Fibroblast of lung (primary cell): ENCODE measurements at places on chromosomes 6 and 20. TPM values are rescaled to one million over a fixed set of nuclear protein-coding genes. Genes with fewer than 3 reads are reported as not detected.

KHDC1L gene
- total RNA-seq, result not detected in 2 replicates

GSTA2 gene
- not detected in 2 replicates for total RNA-seq

NKX2-4 gene
- total RNA-seq, result not detected in 2 replicates

TGM3 gene
- total RNA-seq, result under 0.01 TPM in 1 of 2 replicates, not detected in the other

RBPJL gene
- total RNA-seq, result not detected in 2 replicates

MAK gene
- total RNA-seq, result not detected in 2 replicates

TAAR8 gene
- not detected in 2 replicates for total RNA-seq

TRAPPC3L gene
- total RNA-seq, result under 0.01 TPM in 2 replicates

RPP40 gene
- total RNA-seq, result 12.1 and 27.6 TPM in 2 replicates

ACTL10 gene
- 1.8 and 2.0 TPM in 2 replicates for total RNA-seq

DLL1 gene
- total RNA-seq, result 5.6 and 12.4 TPM in 2 replicates

COL12A1 gene
- total RNA-seq, result 580 and 1,023 TPM in 2 replicates

B3GAT2 gene
- not detected in 2 replicates for total RNA-seq

TREML2 gene
- not detected in 2 replicates for total RNA-seq

GTSF1L gene
- not detected in 2 replicates for total RNA-seq

ZSCAN23 gene
- 4.9 and 5.1 TPM in 2 replicates for total RNA-seq

HRH3 gene
- not detected in 2 replicates for total RNA-seq

TMEM217 gene
- 4.0 and 4.9 TPM in 2 replicates for total RNA-seq

ARMC2 gene
- 1.8 and 4.0 TPM in 2 replicates for total RNA-seq

RAB23 gene
- total RNA-seq, result 50.8 and 68.0 TPM in 2 replicates

SDCBP2 gene
- total RNA-seq, result 1.8 and 2.1 TPM in 2 replicates

DDR1 gene
- total RNA-seq, result 16.7 and 17.5 TPM in 2 replicates

YTHDF1 gene
- total RNA-seq, result 12.8 and 16.3 TPM in 2 replicates

MUCL3 gene
- not detected in 2 replicates for total RNA-seq

COL9A3 gene
- 0.17 and 1.3 TPM in 2 replicates for total RNA-seq

DEFB112 gene
- not detected in 2 replicates for total RNA-seq

RAB32 gene
- 114 and 131 TPM in 2 replicates for total RNA-seq

ME1 gene
- 22.1 and 44.3 TPM in 2 replicates for total RNA-seq

EYS gene
- total RNA-seq, result under 0.01 TPM in 1 of 2 replicates, not detected in the other

GNRH2 gene
- not detected in 2 replicates for total RNA-seq

OR12D3 gene
- total RNA-seq, result not detected in 2 replicates

SLC44A4 gene
- total RNA-seq, result not detected in 2 replicates

DUSP15 gene
- total RNA-seq, result not detected in 2 replicates

HLA-DOA gene
- total RNA-seq, result not detected in 2 replicates

SLC22A2 gene
- total RNA-seq, result not detected in 2 replicates

SRMS gene
- total RNA-seq, result not detected in 2 replicates

SLC35F1 gene
- under 0.01 and 0.17 TPM in 2 replicates for total RNA-seq

AVP gene
- not detected in 2 replicates for total RNA-seq

MEP1A gene
- total RNA-seq, result not detected in 2 replicates

KCNG1 gene
- 9.9 and 26.5 TPM in 2 replicates for total RNA-seq

BTNL2 gene
- total RNA-seq, result not detected in 2 replicates

TENT5A gene
- 24.6 and 24.9 TPM in 2 replicates for total RNA-seq

VWA7 gene
- total RNA-seq, result under 0.01 and 0.66 TPM in 2 replicates
